ENCODE measurements at places on chromosomes 5 and 9.

GRCh38 chr5:126914801-126915436 is 115.4 kb downstream of the MARCHF3 start:
- DNase-seq = no peak

DNA sequence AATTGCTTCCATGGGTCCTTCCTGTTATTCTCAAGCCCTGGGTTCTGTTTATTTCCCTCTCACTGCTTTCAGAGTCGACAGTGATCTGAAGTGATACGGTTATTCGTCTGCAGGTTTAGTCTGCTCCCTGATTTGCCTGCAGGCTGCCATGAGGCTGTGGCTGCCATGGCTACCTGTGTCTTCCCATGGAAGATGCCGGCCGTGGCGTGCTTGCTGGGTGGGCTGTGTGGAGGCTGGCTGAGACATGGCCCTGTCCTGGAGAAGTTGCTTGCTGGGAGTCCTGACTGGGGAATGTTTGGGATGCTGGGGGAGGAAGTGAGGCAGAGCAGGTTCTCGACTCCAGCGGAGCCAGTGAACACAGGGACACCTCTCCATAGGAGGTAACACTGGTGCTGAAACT is 104.1 kb upstream of the TBC1D2 start:
- DNase-seq = no peak

GRCh38 chr5:103962023-103962422 is 399.4 kb upstream of the NUDT12 start:
- DNase-seq = no peak

- no peak for DNase-seq
Observed at GRCh38 chr5:31404325-31404724, 127.6 kb downstream of the DROSHA start.

DNA sequence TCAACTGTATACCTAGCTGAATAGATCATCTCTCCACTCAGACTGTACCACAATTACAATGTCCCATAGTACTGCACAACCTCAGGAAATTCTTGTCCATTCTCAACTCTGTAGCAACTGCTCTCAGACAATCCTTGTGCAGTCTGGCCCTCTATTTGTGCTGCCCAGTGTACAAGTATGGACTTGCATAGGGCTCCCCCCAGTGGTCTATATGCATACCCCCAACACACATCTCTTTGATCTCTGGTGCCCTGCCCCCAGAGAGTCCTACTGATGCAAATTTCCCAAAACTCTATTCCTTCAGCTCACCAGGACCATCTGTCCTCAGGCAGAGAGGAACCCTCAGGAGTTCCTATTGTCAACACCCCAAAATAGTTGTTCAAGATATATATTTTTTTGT is 205.3 kb downstream of the SLCO4C1 start:
- DNase-seq = peak; percentile 58

GRCh38 chr5:60843386-60843935 is 608 bp downstream of the ELOVL7 start:
- no peak for DNase-seq

DNA sequence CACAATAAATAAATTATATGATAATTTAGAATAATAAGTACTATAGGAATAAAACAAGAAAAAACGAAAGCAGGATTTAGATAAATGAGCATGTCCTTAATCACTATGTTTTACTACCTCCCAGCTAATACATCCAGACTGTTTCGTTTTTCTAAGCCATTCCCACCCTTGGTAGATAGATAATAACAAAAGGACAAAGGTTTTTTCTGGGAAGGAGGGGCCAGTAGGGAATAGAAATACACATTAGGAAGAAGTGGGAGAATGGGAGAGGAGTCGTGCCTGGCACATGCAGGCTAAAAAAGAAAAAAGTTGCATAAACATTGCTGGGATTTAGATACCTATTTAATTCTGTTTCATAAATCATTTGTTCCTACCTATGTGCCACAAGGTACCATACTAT is 97.1 kb downstream of the MTX3 start:
- DNase-seq = no peak

GRCh38 chr5:92494508-92494907 is 1086.5 kb downstream of the NR2F1-AS1 start:
- no peak for DNase-seq

DNA sequence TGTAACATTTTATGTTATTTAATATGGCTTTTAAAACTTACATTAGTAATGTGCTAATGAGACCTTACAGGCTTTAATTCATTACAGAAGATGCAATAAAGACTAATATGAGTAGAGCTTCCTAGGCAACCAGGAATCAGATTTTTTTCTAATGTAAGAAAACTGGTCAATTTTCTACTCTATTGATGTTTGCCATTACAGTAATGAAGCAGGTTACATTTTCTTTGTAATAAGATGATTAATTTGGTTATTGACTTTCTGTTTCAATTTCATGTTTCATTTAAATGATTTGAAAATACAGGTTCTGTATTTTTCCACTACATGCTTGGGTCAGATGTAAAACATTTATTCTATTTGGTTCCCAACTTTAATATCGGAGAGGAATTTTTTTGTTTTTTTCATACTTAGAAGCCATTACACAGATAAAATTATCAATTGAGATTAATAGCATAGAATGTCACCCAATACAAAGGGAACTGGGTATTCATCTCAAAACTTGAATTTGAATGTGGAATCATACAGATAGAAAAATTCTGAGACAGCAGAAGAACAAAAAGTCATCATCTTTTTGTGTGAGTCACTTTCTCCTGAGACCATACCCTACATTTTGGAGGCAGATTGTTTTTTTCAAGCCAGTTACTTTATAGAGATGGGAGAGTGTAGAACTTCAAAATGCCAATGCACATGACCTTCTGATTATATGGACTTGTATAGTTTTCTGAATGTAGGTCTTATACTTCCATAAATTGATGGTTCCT is 133.6 kb upstream of the HMHB1 start:
- DNase-seq = no peak

- no peak for DNase-seq
Observed at GRCh38 chr9:81902196-81902595, 26.0 kb upstream of the SPATA31D4 start.

GRCh38 chr5:10990634-10991033 is 229.6 kb upstream of the DAP start:
- no peak for DNase-seq

DNA sequence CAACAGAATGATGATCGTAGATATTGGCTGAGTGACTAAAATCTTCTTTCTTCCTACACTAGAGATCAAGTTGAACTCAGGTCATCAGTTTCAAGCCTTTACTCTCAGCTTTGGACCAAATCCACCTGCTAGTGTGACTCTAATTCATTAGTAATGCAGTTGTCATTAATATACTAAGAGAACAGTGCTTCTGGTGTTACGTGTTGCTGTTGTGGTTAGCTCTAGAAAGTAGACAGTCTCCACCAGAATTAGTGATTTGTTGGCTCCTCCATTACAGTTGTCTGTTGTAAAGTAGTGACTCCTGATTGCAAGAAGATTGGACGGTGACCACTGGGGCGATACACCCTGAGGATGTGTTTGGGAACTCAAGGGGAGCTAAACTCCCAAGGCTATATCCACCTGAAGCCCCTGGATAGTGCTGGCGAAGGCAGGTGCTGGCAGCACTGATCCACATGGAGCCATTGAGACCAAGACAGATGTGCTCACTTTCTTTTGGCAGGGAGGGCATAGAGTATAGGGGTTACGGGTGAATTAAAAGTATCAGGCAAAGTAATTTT is 3.1 kb downstream of the CAMK4 start:
- no peak for DNase-seq

GRCh38 chr5:176694631-176695030 is 47.3 kb downstream of the TSPAN17 start:
- DNase-seq = no peak

DNA sequence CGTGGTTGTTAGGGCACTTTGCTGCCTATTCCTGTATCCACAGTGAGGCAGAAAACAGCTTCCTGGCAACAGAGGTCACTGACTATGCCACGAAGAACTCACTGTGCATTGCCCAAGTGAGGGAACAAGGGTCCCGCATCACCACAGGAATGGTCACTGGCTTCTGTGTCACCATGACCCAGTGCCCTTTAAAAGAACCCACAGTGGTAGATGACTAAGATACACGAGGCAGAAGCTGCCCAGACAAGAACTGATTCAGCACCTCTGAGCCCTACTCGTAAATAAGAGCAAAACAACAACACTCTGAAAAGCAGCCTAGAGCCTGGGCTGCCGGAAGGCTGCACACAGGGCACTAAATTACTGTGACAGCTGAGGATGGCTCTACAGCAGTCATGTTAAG is 236.6 kb upstream of the RASEF start:
- DNase-seq = no peak

GRCh38 chr9:6405371-6405770 is 7.6 kb upstream of the UHRF2 start:
- DNase-seq = no peak

- DNase-seq = no peak
Observed at GRCh38 chr5:82319651-82320376, 41.7 kb upstream of the RPS23 start.

GRCh38 chr5:32193591-32193990 is 19.5 kb upstream of the GOLPH3 start:
- peak; percentile 61 for DNase-seq

GRCh38 chr9:78118742-78119473 is 87.3 kb upstream of the GNAQ start:
- DNase-seq = no peak

GRCh38 chr5:85663708-85664031 is 954.1 kb upstream of the COX7C start:
- no peak for DNase-seq

- DNase-seq = no peak
Observed at GRCh38 chr5:178532236-178532635, 58.0 kb downstream of the COL23A1 start.

- DNase-seq = no peak
Observed at GRCh38 chr9:118446943-118447639, 742.9 kb downstream of the TLR4 start.

DNA sequence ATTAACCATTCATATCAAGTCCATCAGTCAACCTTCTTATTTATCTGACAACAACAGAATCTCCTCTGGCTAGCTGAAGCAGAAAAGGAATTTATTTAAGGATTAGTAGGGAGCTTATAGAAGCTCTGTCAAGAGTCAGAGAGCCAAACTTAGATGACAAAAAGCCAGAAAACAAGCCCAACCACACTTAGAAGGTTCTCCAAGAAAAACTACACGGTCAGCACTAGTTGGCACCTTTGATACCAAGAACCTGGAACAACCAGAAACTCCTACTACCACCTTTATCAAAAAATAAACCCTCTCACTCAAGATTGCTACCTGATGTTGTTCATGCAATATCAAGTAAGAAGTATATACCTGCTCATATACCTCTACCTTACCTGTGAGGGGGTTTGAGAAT is 36.9 kb downstream of the RANBP6 start:
- no peak for DNase-seq

DNA sequence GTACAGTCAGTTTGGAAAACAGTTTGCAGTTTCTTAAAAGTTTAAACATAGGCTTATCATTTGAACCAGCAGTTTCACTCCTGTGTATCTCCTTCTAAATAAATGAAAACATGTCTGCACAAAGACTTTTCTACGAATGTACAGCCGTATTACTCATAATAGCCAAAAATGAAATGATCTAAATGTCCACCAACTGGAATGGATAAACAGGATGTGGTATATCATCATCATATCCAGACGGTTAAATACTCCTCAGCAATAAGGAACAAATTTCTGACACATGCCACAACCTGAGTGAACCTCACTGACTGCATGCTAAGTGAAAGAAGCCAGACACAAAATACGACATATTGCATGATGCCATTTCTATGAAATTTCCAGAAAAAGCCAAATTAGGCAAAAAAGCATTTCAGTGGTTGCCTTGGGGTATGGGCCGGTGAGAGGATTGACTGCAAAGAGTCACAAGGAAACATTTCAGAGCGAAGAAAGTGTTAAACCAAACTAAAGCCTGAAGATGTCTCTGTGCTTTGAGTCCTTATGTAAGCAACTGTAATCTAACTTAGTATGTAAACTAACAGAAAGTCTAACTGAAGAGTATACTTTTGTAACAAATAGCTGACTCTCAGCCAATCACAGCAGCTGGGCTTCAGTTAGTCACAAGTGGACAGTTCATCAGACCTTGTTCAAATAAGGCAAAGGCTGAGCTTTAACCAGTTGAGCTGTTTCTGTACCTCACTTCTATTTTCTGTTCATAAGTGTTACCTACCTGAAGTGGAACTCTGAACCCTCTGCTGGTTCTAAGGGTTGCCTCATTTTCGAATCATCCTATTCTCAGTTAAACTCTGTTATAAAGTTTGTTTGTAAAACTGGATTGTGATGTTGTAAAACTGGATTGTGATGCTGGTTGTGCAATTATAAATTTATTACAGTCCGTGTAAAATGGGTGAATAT is 65.2 kb downstream of the TRIO start:
- DNase-seq = no peak

All from A673 (cell line).